IgD-negative memory B cell (primary cell): ENCODE measurements at places on chromosomes 16 and 17. TPM values are rescaled to one million over a fixed set of nuclear protein-coding genes. Genes with fewer than 3 reads are reported as not detected.

The ATP1B2 gene
- not detected for polyA plus RNA-seq

The FASN gene
- 2.9 TPM for polyA plus RNA-seq

The HASPIN gene
- 0.34 TPM for polyA plus RNA-seq

The CDH15 gene
- polyA plus RNA-seq: not detected

The PTX4 gene
- not detected for polyA plus RNA-seq

The CLEC3A gene
- polyA plus RNA-seq: not detected

The HS3ST2 gene
- polyA plus RNA-seq: not detected

The CLDN7 gene
- 1.2 TPM for polyA plus RNA-seq

The MYBBP1A gene
- 28.5 TPM for polyA plus RNA-seq

The CCDC40 gene
- not detected for polyA plus RNA-seq

The FZD2 gene
- polyA plus RNA-seq: not detected

The CDH3 gene
- not detected for polyA plus RNA-seq

The TNRC6C gene
- polyA plus RNA-seq: 3.0 TPM

The NTN3 gene
- not detected for polyA plus RNA-seq

The ADPRM gene
- 33.2 TPM for polyA plus RNA-seq

The HSD11B2 gene
- polyA plus RNA-seq: not detected

The HYDIN gene
- polyA plus RNA-seq: not detected

The GLP2R gene
- polyA plus RNA-seq: not detected

The CCDC200 gene
- 3.0 TPM for polyA plus RNA-seq

The SULT1A1 gene
- 8.2 TPM for polyA plus RNA-seq

The IGSF6 gene
- 0.31 TPM for polyA plus RNA-seq

The SF3B3 gene
- polyA plus RNA-seq: 122 TPM

The RNF112 gene
- not detected for polyA plus RNA-seq

The CNGB1 gene
- polyA plus RNA-seq: not detected

The FLOT2 gene
- polyA plus RNA-seq: 400 TPM

The OR2C1 gene
- polyA plus RNA-seq: not detected

The KRT39 gene
- polyA plus RNA-seq: not detected

The ALKBH5 gene
- 144 TPM for polyA plus RNA-seq

The KRTAP2-3 gene
- not detected for polyA plus RNA-seq

The MAPT gene
- not detected for polyA plus RNA-seq

The GNG13 gene
- not detected for polyA plus RNA-seq

The MMP28 gene
- polyA plus RNA-seq: 0.49 TPM

The MMP15 gene
- not detected for polyA plus RNA-seq

The MYO15A gene
- 0.48 TPM for polyA plus RNA-seq

The TBX6 gene
- polyA plus RNA-seq: not detected

The KRTAP1-1 gene
- not detected for polyA plus RNA-seq

The PRCD gene
- polyA plus RNA-seq: 24.4 TPM

The CNTD1 gene
- polyA plus RNA-seq: 0.41 TPM

The SAMD14 gene
- 0.15 TPM for polyA plus RNA-seq

The C17orf67 gene
- 2.1 TPM for polyA plus RNA-seq

The RAB37 gene
- polyA plus RNA-seq: 76.5 TPM

The DUXB gene
- polyA plus RNA-seq: not detected

The SPDYE4 gene
- polyA plus RNA-seq: not detected

The GCGR gene
- not detected for polyA plus RNA-seq

The SPHK1 gene
- not detected for polyA plus RNA-seq

The OTOP3 gene
- polyA plus RNA-seq: not detected

The PRR29 gene
- 3.2 TPM for polyA plus RNA-seq

The GPR142 gene
- polyA plus RNA-seq: not detected

The ZG16 gene
- not detected for polyA plus RNA-seq

The KRTAP4-9 gene
- not detected for polyA plus RNA-seq

The KCNH4 gene
- polyA plus RNA-seq: not detected
